ENCODE measurements at places on chromosomes 1 and 21.

DNA sequence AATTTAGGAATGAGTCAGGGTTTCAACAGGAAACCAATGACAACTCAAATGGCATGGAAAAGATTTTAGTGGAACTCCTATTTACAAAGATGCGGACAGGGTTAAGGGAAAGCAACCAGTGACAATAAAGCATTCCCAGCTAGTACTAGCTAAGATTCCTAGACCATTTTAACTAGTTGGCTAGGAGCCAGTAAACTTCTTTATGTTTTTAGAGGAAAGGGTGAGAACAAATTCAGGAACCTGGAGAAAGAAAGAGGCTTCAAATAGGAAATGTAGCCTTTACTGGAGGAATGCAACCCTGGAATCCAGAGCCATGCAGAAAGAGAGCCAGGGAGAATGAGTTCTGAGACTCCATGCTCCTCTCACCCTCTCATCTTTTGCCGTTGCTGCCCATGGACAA, 416.6 kb downstream of the KCTD3 start:
- DNase-seq = no peak

GRCh38 chr1:215636258-215636965, 69.3 kb downstream of the KCTD3 start:
- no peak for DNase-seq

- no peak for DNase-seq
Observed at GRCh38 chr1:8604041-8604945, 213.1 kb downstream of the RERE start.

DNA sequence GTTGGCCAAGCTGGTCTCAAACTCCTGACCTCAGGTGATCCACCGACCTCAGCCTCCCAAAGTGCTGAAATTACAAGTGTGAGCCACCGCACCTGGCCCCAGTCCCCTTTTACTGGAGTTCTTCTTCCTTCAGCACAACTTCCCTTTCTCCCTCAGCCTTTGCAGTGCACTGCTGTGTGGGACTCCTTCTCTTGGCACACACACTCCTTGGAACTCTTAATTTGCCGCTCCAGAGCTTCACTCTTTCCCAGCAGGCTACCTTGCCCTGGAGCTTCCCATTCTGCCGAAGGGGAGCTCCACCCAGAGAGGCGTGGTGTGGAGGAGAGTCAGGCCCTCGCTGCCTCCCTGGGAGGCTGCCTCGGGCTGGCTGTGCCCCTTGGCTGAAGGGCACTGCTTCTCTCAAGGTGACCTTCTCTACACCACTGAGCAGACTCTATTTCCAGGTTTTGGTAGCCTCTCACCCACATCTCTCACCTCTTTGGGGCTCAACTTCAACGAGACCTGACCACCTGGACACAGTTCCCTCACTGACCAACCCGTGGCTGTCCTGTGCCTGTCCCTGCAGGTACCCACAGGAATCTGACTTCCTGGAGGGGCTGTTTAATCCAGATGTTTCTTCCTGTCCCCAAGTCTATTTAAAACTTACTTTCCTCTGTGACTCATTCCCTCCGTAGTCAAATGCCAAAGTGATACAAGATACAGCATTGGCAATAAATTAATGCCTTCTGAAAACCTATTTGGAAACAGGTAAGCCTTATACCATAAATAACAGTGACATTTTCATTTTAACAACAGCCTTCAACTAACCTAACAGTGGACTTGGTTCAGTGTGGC, 227.3 kb upstream of the KIAA0040 start:
- DNase-seq = no peak

DNA sequence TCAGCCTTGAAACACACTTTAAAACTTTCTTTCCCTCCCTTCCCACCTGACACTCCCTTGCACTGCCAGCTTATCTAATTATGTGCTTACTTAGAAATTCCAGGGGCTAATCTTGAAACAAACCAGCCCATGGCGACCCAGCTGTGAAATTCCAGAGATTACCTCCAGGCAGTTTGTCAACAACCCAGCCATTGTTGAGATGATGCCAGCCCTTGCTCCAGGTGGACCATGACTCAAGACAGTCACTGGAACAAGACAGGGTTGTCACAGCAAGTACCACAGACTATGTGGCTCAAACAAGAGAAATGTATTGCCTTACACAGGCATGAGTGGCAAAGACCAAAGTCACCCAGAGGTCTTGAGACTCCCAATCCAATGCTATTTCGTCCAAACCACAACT, 7.9 kb downstream of the FYB2 start:
- no peak for DNase-seq

- no peak for DNase-seq
Observed at GRCh38 chr21:34313116-34313515, 50.7 kb upstream of the KCNE2 start.

GRCh38 chr1:231938211-231938610, 311.6 kb downstream of the DISC1 start:
- DNase-seq = no peak

- DNase-seq = no peak
Observed at GRCh38 chr21:14414932-14415508, 32.1 kb upstream of the HSPA13 start.

DNA sequence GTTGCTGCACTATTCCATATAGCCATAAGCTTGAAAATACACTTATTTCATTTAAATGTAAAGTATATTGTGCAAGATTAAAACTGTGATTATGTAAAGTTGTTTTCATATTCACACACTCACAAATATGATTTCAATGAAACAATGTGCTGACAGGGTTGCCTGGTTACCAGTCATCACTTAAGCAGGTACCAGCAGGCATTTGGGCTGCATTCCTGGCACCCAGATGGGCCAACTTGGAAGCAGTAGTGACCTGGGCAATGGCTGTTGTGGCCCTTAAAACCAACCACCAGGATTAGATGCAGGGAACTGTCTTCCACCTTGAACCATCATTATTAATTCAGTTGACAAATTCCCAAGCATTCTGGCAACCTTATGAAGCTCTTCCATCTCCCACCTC, 45.0 kb upstream of the RASAL2 start:
- no peak for DNase-seq

GRCh38 chr1:33284049-33284448, 27.8 kb downstream of the ZNF362 start:
- DNase-seq = no peak

- DNase-seq = no peak
Observed at GRCh38 chr1:2046953-2047748, 3.1 kb upstream of the PRKCZ start.

GRCh38 chr1:22496536-22497160, 45.0 kb downstream of the ZBTB40 start:
- DNase-seq = no peak

GRCh38 chr1:110060034-110060661, 10.3 kb downstream of the ALX3 start:
- DNase-seq = peak; percentile 37

DNA sequence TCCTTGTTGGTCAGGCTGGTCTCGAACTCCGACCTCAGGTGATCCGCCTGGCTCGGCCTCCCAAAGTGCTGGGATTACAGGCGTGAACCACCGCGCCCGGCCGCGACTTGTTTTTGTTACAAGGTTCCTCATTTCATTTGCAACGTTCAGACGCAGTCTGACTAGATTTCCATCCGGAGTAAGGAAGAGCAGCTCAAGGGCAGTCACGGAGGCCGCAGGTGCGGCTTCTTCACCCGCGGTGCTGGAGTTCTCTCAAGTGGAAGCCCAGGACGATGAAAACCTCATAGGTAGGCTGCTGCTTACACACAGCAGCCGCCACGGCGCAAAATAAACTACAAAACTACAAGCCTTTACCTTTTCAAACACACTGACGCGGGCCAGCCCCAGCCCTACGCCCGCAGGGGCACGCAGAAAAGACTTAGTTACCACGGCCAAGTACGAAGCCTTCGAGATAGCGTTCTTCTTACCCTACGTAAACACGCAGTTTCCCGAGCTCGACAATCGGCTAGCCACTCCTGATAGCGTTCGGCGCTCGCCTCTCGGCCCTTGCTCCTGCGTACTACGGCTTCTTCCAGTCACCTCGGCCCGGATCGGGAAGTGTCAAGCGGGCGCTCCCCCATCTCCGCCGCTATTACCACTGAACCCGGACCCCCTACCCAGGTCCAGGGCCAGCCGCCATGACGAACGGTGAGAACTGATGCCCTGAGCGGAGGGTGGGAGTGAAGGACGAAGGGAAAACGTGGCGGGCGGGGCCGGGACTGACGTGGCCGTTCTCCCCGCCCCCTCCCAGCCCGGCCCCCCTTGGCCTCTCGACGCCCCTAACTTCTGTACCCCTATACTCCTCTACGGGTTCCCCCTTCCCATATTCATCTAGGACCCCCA, at the start of gene TMEM167B:
TSS of gene TMEM167B (plus strand) at position 569 of the 882 bp plus-strand sequence. CDS start at position 678, 109 bp downstream.
- peak; percentile 94 for DNase-seq

GRCh38 chr1:43722810-43723209, 15.5 kb downstream of the ST3GAL3 start:
- no peak for DNase-seq

DNA sequence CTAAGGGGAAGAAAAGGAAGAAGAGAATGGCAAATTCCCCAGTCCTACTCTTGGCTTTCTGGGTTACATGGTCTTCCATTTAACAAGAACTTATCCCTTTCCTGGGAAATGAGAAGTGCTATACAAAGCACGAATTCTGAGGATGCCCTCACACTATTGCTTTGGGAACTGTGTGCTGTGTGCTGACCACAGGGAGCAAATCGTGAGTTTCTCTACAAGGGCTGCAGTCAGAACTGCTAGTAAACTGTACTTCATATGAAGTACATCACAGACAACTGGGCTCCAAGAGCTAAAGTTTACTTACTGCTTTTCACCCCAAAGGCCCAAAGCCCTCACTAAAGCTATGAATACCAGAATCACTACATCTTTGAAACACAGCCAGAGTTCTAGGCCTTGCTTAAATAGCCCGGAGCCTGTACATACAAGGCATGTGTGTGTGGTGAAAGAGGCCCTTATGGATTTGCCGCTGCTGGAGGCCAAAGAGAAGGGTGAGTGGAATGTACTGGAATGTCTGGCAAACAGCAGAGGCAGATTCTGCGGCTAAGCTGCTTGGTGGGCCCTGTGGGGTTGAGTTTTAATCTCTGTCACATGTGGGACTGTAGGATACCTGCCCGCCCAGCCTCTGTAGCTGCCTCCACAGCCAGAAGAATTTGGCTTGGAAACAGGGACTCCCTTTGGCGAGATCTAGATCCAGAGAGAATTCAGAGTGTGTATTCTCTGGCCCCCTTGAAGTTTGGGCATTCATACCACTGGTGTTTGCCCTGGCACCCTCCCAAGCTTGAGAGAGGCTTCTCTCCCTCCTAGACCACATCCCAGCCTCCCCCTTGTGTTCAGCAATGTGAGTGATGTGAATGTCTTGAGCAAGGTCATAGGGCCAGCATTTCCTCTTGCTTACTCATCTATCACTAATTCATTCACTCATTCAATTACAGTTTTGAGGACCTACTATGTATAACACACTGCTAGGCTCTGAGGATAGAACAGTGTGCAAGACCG, 21.9 kb upstream of the TRIM67 start:
- no peak for DNase-seq

DNA sequence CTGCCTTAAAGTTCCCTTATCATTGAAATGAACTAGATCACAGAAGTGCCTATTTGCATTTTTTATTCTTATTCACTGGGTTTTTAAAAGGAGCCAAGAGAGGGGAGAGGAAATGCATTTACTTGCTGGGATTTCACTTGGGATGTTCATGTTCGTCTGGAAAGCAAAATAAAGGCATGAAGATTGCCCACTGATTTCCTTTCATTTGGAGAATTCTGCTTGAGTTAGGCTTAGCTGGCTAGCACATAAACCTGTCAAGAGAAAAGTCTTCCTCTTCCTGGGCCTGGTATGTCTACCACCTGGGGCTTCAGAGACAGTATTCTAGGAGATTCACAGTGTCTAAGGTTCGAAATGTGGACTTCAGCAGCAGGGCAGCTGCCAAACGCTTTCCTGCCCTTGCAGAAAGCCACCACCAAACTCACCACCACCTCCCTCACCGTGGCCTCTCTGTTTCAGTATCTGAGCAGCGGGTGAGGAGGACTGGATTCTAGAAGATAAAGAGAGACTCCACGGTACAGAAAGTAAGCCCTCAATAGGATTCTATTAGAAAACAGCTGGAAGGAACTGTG, 44.5 kb downstream of the HIVEP3 start:
- DNase-seq = no peak

- no peak for DNase-seq
Observed at GRCh38 chr1:229254910-229255541, 15.9 kb upstream of the RAB4A start.

- no peak for DNase-seq
Observed at GRCh38 chr1:199983531-199983930, 44.0 kb upstream of the NR5A2 start.

GRCh38 chr1:67226688-67227087, 60.4 kb downstream of the IL23R start:
- no peak for DNase-seq

DNA sequence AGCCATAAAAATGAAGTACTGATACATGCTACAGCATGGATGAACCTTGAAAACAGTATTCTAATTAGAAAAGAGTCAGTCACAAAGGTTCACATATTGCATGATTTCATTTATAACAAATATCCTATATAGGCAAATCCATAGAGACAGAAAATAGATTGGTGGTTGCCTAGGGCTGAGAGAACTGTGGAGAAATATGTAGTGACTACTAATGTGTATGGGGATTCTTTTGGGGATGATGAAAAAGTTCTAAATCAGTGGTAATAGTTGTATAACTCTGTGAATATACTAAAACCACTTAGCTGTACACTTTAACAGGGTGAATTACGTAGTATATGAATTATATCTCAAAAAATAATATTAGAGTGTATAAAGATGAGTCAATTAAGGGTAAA, 45.8 kb downstream of the RNF115 start:
- no peak for DNase-seq

DNA sequence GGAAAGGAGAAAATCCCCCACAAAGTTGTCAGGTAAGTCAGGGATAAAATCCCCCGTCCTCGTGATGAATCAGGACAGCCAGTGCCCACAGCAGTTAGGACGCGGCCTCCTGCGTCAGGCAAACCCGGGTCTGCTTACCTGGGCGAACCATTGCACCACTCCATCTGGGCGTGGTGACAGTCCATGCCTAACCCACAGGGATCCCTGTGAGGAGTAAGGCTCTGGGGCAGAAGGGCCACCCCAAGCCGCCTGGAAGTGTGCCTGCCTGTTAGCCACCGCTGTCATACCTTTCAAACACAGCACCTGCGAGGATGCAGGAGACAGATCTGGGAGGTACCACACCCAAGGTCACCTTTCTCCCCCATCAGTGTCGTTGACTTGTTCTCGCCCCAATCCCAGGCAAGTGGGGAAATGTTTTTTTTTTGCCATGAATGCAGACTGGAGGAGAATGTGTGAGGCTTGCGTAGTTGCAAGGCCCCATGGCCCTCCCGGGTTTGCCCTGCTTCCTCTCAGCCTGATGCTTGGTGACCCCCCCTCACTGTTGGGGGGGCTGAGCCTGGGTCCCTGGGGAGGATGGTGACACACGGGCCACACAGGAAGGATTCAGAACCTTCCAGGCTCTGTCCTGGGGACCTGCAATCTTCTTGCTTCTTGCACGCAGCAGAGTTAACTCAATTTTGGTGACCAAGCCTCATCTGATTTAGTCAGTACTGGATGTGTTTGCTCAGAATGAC, 107.0 kb downstream of the PGBD5 start:
- DNase-seq = no peak

All from head of caudate nucleus (tissue), 42 donors.